ENCODE measurements at places on chromosomes 16 and 17.

- DNase-seq: no peak
Observed at GRCh38 chr17:72113751-72114150, 7.1 kb upstream of the SOX9 start.

GRCh38 chr17:34603974-34604373 lies 24.6 kb downstream of the TMEM132E start:
- DNase-seq: no peak

- DNase-seq: no peak
Observed at GRCh38 chr16:55728797-55729196, 73.0 kb downstream of the SLC6A2 start.

GRCh38 chr17:4678448-4679026 lies 25.4 kb downstream of the PELP1 start:
- peak; percentile 28 for DNase-seq

GRCh38 chr17:39845052-39845846 lies 18.9 kb downstream of the IKZF3 start:
- DNase-seq: peak; percentile 81

- no peak for DNase-seq
Observed at GRCh38 chr17:28466001-28466400, 7.4 kb upstream of the SLC13A2 start.

DNA sequence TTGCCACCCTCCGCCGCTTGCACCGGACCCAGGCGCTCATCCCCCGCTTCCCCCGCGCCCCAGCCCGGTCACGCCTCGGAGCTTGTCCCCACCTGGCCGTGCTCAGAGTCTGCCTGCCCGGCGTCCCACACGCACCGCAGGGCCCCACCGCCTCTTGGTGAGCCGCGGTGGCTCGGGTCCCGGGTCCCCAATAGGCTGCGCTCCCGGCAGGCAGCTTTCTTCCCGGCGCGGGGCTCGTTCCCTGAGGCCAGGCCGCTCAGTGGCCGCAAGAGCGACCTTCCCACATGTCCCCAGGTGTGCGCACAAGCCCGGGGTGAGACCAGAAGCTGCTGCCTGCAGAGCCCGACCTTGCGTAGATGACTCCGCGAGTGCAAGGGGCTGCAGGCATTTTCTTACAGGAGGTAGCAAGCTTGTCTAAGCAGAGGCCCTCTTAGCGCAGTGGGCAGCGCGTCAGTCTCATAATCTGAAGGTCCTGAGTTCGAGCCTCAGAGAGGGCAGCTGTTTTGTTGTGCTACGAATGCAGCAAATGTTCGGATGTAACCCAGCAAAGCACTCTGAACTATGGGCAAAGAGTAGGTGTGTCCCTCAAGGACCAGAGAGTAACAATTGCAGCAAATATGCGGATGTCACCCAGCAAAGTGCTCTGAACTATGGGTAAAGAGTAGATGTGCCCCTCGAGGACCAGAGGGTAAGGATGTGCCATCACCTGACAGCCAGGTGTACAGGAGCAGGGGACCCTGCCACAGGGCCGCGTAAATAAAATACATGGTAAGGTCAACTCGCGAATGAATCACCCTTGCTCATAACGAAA lies 15.6 kb downstream of the TLE7 start:
- DNase-seq: peak; percentile 78

- DNase-seq: no peak
Observed at GRCh38 chr16:90026135-90026534, 6.9 kb upstream of the DBNDD1 start.

DNA sequence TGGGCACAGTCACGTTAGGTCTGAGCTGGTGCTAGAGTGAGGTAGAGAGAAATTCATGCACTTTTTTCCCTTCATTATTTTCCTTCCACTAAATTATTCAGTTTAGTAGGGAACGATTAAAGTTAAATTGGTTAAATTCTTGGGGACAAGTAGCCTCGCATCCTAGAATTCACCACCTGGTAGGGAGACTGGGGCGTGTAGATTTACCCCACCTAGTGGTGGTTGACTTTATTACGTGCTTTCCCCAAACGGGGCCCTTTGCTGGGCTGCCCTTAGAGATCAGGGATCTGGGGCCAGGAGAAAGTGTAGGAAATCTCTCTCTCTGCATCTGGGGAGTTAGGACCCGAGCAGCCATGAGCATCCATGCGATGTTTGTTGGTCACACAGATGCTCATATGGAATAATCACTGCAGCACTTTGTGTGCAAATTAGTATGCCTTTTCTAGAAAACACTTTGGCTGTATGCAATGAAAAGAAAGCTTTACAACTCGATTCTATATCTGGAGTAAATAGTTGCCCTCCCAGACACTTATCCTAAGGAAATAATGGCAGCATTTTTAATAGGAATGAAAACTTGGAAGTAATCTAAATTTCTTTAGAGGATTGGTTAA lies 107.0 kb downstream of the PLCG2 start:
- peak; percentile 75 for DNase-seq
